ENCODE measurements at places on chromosomes 2 and 18.

- DNase-seq = no peak
These were observed 126.2 kb upstream of the GPC1 start for GRCh38 chr2:240309214-240309613.

DNA sequence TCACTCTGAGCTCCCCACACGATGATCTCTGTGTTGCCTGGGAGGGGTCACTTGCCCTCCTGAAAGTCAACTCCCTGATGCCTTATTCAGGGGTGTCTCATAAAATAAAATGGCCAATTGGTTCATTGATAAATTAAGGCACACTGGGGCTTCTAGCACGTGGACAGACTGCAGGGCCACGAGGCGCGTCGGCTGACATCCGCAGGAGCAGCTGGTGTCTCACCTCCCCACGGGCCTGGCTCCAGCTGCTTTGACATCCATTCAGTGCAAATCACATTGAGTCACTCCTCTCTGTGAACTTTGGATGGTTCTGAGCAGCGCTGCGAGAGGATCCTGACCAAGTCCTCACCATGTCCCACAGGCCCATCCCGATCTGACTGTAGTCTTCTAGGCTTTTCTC, 4.6 kb upstream of the ST8SIA3 start:
- no peak for DNase-seq

GRCh38 chr2:181352158-181352557, 105.0 kb upstream of the ITGA4 start:
- no peak for DNase-seq

- DNase-seq = no peak
These were observed 122.1 kb upstream of the RMDN2 start for GRCh38 chr2:37802899-37803379.

GRCh38 chr2:240816584-240817495, 3.2 kb downstream of the KIF1A start:
- no peak for DNase-seq

DNA sequence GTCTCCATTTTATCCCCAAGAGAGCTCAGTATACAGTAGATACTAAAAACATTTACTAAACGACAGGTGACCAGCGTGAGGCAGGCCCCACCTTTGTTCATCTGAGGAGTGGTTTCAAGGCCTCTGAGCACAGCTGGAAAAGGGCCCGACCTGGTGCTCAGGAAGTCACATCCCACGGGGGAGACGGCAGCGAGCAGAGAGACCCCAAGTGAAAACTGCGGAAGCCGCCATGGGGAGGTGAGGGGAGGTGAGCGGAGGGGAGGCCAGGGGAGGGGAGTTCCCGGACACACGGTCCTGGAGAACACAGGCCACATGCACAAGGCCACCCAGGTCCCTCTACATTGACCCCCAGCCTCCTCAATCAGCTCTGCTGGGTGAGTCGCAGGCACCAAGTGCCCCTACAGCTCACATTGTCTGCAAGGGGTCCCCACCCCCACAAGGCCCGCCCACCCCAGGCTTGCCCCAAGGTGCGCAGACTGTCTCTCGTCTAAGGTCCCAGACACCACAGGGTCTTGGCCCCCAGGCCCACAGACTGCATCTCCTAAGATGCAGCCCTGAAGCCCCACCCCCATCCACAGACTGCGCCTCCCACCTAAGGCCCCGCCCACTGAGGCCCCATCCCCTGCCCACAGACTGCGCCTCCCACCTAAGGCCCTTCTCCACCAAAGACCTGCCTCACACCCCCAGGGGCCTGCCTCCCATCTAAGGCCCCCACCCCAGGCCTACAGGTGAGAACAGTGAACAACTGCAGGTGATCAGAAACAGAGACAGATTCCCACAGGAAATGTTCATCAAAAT, 19.1 kb downstream of the PARD6G start:
- DNase-seq = no peak

DNA sequence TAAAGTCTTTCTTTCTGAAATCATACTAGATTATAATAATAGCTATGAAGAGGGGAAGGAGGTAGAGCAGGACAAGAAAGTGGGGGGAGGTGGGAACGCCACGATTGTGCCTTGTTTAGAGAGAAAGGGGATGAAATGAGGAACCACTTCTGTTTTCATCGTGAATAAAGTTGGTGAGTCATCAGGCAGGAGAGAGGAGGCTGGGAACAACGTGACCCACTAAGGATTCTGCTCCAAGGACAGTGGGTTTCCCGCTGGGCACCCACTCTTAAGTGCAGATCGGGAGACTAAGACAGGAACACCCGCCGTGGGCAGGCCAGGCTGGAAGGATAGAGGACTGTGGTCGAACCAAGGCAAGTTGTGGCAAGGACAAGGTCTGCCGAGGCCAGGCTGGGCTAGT, 158.2 kb downstream of the L3MBTL4 start:
- DNase-seq = no peak

DNA sequence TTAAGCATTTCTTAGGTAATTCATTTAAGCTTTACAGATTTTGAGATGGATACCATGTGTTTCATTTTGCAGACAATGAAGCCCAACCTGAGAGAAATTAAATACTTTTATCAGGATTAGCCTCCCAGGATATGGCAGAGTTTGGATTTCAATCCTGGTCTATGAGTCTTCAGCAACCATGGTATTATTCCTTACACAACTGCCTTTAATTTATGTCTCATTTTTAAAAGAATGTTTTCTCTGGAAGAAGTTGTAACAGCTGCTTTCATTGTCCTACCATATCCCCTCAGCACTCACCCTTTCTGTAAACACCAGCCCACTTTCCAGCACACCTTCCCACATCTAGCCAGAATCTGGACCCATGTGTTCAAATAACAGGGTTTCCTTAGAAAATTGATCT, 863.7 kb upstream of the VRK2 start:
- no peak for DNase-seq

- DNase-seq = no peak
These were observed 69.9 kb downstream of the RHBDD1 start for GRCh38 chr2:226905718-226906117.

DNA sequence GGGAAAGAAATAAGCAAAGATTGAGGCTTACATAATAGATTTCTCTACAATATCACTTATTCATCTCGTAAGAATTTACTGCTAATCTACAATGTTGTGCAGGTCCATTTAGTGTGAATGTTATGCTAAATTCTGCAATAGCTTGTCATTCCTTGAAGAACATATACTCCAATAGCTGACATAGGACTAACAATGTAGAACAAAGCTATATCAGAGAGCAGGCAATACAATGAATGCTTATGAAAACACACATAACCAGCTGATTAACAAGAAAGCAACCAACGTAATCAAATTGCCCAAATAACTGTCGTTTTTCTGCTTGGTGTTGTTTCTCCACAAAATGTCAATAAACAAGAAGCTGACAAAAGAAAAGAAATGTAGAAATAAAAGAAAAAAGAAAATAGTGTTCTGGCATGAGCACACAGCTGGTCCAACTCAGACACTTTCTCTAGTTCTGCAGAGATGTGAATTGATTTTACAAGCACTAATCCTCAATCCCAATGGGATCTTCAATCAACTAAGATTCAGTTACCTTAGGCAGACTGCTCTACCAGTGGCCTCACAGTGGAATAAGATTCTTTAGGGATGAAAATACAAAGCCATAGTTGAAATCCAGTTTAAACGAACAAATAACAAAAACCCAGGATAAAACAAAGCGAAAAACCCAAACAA, 1024.7 kb upstream of the PIK3C3 start:
- DNase-seq = no peak

GRCh38 chr2:27823135-27823534, 51.6 kb downstream of the MRPL33 start:
- DNase-seq = no peak

DNA sequence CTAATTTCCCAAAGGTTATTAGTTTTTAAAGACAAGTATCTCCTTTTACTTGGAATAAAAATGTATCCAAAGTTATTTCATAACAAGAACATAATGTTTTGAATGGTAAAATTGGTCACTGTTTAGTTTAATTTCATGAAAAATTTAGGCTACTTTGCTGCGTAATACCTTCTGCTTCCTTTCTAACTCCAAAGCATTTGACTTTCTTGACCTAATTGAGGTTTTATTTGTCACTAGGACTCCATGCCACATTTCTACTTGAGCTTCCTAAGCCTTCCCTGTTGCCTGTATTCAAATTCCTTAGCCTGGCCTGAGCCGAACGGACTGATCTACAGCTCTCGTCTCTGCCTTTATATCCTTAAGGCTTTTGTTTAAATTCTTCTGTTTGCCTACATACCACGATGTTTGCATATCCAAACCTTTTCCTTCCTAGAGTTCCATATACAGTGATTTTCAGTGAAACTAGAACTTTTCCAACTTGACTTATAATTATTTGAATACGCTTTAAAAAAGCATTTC, 25.1 kb downstream of the ARMC9 start:
- DNase-seq = no peak

DNA sequence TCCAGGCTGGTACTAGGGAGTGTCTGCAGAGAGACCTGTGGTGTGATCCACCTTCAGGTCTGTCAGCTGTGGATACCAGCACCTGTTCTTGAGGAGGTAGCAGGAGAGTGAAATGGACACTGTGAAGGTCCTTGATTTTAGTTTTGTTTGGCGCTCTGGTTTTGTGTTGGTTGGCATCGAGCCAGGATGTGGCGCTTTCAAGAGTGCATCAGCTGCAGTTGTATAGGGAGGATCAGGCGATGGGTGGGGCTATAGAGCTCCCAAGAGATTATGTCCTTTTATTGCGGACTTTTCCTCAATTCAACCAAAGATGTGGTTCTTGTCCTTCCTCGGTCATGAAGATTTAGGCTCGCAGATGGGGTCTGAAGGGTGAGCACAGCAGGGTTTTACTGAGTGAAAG, 37.5 kb downstream of the SLC39A10 start:
- DNase-seq = no peak

DNA sequence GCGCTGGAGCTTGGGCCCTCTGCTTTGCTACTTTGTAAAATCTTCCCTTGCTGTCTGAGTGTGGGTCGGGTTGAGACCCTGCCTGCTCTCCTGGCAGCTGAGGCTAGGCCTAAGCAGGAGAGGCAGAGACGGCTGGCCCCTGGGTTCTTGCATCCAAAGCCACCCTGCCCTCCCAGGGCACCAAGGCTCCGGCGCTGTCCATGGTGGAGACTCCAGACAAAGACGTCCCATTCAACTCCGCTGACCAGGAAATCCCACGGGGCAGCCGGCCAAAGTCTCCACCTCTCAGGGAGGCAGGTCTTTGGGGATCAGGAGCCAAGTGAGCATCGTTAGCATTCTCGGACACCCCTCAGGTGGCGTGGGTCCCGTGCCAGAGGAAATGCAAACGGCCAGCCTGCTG, 2.6 kb upstream of the PRLH start:
- no peak for DNase-seq

DNA sequence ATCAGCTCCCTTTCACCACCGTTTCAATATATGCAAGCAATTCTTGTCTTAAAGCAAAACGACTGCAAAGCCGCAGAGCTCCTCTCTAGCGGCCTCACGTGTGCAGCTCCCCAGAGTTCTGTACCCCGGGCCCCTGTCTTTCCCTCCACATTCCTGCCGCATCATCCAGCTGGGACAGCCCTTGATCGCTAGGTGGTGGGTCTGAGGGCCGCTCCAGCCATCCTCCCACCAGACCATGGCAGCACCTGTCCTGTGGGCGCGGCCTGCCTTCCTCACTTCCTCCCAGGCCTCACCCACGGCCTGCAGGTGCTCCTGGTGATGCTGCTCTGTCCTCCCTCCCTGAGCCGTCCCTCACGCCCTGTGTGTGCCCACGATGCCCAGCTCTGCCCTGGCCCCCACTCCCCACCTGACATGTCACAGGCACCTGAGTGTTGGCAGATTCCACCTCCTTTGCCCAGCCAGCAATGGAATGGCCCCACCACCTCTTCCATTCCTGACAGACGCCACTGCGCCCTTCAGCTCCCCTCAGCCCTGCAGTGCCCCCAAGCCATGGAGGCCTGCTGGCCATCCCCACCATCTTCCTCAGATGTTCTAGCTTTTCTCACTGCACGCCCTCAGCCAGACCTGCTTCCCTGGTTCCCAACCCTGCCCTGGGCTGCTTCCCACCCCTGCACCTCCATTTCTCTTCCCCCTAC, 15.3 kb upstream of the ALLC start:
- no peak for DNase-seq

GRCh38 chr18:9088252-9088651, 14.2 kb upstream of the NDUFV2 start:
- DNase-seq = no peak

GRCh38 chr2:203446071-203446481, 89.0 kb downstream of the RAPH1 start:
- DNase-seq = no peak

DNA sequence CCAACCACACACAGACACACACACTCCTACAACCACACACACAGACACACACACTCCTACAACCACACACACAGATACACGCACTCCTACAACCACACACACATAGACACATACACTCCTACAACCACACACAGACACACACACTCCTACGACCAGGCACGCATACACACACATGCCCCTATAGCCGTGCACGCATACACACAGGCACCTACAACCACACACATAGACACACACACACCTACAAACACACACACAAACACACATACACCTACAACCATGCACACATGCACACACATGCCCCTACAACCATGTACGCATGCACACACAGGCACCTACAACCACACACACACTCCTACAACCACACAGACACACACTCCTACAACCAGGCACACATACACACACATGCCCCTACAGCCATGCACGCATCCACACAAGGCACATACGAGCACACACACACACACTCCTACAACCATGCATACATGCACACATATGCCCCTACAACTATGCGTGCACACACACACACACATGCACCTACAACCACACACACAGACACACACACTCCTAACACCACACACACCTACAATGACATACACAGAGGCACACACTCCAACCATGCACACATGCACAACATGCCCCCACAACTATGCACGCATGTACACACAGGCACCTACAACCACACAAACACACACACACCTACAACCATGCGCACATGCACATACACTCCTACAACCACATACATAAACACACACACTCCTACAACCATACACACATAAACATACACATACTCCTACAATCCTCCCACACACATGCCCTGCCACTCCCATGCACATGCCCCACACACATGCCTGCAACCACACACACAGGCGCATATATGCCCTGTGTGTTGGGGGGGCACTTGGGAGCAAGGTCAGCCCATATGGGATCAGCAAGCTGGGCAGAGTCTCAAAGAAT, 19.1 kb upstream of the TEX51 start:
- DNase-seq = no peak

- no peak for DNase-seq
These were observed 43.5 kb upstream of the ACTR3 start for GRCh38 chr2:113846429-113846828.

- DNase-seq = no peak
These were observed 1.4 kb upstream of the TRIM54 start for GRCh38 chr2:27280826-27281225.
